ENCODE measurements at places on chromosomes 6 and 20.

- DNase-seq: no peak
These were observed 307.0 kb upstream of the PRDM1 start for GRCh38 chr6:105779110-105779509.

- DNase-seq: no peak
These were observed 107.9 kb upstream of the FLRT3 start for GRCh38 chr20:14445310-14445709.

- no peak for DNase-seq
These were observed 48.3 kb downstream of the ADGRF1 start for GRCh38 chr6:46993846-46994245.

DNA sequence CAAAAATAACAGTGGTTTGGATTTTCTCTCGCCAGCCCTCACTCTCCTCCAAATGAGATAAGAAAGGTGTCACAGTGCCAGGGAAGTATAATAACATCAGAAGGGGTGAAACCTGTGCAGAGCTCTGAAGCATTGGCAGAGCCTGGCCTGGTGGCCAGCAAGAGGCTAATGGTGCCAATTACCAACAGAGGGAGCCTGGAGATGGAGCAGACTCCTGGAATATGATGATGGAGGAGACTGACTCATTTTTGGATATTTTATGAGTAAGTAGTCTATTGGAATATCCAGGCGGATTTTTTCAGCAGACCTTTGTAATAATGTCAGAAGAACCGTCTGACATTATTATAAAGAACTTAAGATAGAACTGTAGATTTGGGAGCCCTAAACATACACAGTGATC is 442.6 kb upstream of the MARCKS start:
- peak; percentile 10 for DNase-seq

GRCh38 chr6:140636908-140637402 is 1262.5 kb upstream of the CITED2 start:
- DNase-seq: no peak

DNA sequence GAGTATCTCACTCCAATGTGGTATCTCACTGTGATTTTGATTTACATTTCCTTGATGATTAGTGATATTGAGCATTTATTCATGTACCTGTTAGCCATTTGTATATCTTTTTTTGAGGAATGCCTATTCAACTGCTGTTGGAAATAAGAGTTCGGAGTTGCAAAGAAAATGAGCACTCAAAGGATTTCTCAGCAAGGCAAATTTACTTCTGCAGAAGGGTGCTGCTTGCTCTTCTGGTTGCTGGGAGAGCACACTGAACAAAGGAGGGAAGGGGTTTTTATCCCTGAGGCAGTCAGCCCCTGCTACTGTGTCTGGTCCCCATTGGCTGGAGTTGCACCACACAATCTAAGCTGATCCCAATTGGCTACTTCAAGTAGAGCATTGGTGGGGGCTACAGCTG is 822.4 kb upstream of the ADGRB3 start:
- no peak for DNase-seq

- DNase-seq: no peak
These were observed 158.7 kb downstream of the SCML4 start for GRCh38 chr6:107665382-107665781.

DNA sequence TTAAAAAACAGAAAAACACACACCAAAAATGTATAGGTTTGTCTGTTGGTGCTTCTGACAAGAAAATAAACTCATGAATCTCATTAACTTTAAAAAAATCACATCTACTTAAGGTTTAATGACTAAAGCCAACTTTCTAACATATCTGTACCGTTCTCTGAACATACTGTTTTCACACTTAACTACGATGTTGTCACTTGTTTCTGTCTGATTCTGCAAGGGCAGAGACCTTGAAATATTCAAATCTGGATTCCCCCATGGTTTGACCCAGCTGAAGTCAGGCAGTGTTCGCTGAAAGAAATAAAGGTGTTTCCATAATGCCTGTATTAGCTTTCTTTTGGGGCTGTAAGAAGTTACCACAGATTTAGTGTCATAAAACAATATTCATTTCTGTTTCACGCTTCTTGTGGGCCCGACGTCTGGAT is 2.7 kb upstream of the ASXL1 start:
- no peak for DNase-seq

DNA sequence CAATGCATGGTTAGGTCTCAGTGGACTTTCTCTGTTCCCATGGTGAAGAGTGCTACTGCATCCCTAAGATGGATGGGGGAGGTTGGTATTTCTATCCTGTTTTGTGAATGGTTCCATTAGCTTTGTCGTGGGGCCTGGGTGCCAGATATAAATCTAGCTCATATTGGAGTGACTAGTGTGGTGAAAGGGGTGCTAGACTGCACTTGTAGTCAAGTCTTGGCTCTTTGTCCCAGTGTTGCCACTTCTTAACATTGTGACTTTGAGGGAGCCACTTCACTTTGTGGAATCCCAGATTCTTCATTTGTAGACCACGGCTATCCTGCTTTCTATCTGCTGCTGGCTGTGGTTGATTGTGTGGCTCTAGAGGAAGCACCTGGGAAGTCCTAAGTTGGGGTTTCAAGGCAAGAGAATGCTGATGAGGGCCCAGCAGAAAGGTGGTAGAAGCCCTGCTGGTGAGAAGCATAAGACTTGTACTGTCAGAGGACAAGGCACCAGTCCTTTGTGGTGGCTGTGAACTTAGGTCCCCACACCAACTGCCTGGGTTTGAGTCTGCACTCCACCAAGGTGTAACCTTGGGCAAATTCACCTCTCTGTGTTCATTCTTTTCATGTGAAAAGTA is 44.1 kb downstream of the VAPB start:
- no peak for DNase-seq

GRCh38 chr20:24309596-24309995 is 159.8 kb upstream of the SYNDIG1 start:
- no peak for DNase-seq

GRCh38 chr6:111564482-111564945 is 41.2 kb downstream of the TRAF3IP2 start:
- DNase-seq: no peak

DNA sequence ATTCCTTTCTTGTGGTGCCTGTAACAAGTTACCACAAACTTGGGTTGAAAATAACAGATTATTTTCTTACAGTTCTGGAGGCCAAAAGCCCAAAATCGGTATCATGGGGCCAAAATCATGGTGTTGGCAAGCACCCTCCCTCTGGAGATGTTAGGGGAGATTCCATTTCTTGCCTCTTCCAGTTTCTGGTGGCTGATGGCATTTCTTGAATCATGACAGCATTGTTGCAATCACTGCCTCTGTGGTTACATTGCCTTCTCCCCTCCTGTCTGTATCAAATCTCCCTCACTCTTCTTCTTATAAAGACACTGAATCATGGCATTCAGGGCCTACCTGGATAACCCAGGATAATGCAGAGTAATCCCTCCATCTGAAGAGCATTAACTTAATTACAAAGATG is 17.9 kb upstream of the TENT5A start:
- no peak for DNase-seq

DNA sequence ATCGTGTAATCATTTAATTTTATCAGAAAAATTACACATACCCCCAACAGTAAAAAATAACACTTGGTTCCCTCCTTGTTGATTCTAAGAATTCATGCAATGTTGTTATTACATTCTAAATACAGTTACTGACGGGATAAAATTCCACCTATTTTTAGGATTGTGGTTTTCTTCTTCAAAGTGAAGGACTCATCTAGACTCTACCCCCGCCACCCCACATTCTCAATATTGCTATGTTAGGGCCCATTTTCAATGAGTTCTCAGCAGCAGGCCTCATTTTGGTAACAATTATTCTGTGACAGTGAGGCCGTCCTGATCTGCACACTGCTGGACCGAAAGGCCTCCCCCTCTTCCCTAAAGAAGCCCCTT is 43.5 kb downstream of the PREX1 start:
- DNase-seq: no peak

- no peak for DNase-seq
These were observed 8.0 kb downstream of the SLC18B1 start for GRCh38 chr6:132790450-132790849.

DNA sequence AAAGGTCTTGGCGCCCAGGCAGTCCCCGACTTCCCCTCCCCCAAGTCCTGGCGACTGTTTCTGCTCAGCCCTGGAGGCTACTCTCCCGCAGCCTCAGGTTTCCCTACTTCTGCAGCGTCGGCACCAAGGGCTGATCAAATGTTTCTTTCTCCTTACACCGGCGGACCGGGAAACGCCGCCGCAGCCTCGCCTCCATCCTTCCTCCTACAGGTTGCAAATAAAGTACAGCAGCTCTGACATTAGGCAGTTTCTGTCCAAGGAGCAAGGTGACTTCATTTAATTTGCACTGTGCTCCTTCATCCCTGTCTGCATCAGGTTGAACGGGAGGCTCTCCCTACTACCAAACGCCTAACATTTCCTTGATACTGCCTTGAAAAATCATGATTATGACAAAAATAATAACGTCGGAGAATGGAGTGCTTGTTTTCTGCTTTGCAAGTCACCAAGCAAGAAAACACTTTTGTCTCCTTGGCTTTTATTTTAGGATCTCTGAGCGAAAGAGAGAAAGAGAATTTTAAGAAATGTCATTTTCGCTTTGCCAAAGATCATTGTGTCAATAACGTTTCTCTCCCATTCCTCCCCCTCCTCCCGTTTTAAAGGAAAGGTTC is 1.0 kb downstream of the CLIC5 start:
- DNase-seq: no peak

DNA sequence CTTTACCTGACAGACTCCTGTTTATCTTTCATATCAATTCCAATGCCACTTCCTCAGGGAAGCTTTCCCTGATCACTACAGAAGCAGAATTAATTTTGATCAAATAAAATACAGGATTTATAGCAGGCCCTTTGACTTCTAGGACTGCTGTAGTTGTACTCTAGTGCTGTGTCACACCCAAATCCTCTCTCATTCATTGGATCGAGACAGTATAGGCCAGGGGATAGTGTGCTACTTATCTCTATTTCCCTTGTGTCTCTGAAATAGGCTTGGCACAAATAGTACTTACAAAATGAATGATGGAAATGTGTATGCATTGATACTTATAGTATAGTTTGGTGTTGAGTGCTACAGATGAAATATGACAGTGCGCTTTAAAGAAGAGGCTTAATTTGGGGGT is 19.8 kb downstream of the RALY start:
- DNase-seq: no peak

DNA sequence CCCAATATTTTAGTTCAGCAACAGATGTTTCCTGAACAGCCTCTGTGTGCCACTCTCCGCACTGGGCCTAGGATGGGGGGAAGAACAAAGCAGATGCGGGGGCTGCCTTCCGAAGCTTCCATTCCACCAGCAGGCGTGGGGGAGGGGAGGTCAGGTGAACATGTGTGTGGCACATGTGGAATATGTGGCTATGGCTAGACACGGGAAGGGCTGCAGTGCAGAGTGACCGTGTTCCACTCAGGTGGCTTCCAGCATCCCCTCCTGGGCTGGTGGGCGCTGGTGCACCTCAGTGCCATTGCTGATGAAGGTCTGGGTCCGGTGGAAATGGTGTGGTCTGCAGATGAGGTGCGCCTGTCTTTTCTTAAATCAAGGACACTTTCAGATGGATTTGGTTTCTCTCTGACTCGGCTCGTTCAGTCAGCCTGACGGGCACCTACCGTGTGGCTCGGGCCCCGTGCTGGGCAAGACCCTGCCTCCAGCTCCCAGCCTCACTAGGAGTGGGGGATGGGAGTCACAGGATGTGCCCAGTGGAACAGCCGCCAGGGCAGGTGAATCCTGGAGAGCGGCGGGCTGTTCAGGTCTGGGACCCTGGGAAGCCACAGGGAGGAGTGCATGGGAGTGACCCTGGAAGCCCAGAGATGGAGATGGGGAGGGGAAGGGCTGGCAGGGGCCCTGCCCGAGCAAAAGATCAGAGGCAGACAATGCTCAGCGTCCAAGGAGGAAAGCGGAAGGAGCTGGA is 111.0 kb downstream of the SYCP2 start:
- DNase-seq: no peak

GRCh38 chr6:161218222-161218621 is 55.6 kb downstream of the AGPAT4 start:
- no peak for DNase-seq

GRCh38 chr6:72820906-72821305 is 199.0 kb downstream of the KCNQ5 start:
- no peak for DNase-seq

DNA sequence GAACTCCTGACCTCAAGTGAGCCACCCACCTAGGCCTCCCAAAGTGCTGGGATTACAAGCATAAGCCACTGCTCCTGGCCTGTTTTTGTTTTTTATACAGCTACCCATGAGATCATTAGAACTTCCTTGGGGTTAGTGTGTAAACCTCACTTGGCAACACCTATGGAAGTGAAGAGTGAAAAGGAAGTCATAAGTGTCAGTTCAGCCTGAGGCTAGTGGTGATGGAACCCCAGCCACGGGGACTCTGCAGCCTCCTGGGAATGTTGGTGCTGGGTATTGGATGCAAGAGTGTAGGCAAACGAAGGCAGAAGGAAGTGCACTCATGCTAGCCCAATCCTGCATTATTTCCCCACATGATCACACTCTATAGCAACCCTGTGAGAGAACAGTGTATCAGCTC is 33.6 kb upstream of the FUCA2 start:
- no peak for DNase-seq

DNA sequence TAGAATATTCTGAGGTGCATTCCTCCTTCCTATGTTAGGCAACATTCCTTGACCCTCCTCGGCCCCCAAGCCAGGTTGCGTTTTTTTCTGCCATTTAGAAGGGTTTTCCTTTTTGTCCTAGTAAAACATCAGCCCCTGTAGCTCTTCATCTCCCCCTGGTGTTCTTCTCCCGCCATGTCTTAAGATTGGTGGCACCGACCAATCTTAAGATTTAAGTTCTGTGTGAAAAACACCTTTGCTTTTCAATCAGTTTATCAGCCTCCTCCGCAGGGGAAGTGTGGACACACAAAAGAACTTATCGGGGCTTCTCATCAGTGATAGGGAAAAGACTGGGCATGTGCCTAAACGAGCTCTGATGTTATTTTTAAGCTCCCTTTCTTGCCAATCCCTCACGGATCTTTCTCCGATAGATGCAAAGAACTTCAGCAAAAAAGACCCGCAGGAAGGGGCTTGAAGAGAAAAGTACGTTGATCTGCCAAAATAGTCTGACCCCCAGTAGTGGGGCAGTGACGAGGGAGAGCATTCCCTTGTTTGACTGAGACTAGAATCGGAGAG is 719 bp upstream of the EDN1 start:
- no peak for DNase-seq

GRCh38 chr20:33567949-33568348 is 78.1 kb downstream of the CBFA2T2 start:
- no peak for DNase-seq

GRCh38 chr20:47354714-47355488 is 1.6 kb downstream of the ZMYND8 start:
- no peak for DNase-seq

DNA sequence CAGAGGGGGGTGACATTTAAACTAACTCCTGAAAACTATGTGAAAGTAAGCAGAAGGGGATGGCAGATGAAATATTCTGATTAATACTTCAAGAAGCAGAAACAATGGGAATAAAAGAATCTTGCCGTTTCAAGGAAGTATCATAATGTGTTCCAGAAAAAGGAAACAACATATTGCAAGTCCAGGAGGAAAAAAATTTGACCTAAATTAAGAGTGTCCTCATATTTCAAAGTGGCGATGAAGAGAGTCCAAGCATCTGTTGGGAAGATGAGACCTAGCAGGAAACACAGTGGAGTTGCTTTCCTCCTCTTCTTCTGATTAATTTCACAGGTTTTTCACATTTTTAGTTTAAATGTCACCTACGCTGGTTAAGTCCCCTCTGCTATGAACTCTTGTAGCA is 45.6 kb upstream of the TNFAIP3 start:
- DNase-seq: no peak
